ENCODE measurements at places on chromosomes 13 and 19. TPM values are rescaled to one million over a fixed set of nuclear protein-coding genes. Genes with fewer than 3 reads are reported as not detected.

GRCh38 chr19:482186-483041, 13.9 kb upstream of the MADCAM1 start:
- no peak for DNase-seq
- no peaks in the 10 kb centered on the region for H3K36me3 ChIP-seq
- no peaks in the 10 kb centered on the region for H3K4me1 ChIP-seq

DNA sequence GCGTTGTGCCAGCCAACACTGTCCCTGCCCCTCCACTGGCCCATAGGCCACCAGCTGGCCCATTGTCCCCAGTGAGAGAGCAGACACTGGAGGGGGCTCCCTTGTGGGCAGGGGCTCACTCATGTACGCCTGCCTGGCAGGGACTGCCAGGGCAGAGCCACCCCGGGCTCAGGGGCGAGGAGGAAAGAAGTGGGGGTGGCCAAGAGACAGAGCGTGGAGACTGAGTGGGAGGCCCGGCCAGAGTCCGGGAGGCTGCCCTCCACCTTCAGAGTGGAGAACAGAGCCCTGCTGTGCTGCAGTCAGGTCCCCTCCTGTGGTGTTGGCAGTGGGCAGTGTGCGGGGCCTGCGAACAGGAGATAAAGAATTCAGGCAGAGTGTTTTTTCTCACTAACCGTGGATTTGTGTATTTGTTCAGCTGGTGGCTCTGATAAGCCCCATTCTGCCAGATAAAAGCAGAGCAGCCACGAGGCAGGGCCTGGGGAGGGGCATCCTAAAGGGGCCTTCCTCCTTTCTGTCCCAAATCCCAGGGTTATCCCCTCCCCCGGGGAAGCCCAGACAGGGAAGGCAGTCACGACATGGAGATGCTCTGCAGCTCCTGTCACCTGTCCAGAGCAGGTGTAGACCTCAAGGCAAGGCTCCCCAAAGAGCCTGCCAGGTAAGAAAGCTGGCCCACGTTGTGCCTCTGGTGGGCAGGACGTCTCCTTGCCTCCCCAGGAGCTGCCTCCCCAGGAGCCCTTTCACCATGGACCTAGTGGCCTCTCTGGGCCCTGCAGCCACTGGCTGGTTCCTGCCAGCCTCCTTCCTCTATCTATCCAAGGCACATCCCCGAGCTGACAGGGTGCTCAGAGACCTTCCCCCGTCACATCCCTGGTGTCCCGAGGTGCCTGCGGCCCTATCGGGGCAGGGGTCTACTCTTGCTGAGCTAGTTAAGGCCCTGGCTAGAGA, 33.0 kb downstream of the LYL1 start:
- no peaks in the 10 kb centered on the region for H3K27me3 ChIP-seq
- peaks cover 16% of the 10 kb centered on the region for H3K36me3 ChIP-seq
- H3K4me3 ChIP-seq = no peak overlapping the region
- no peak overlapping the region for H3K27ac ChIP-seq

GRCh38 chr13:33205804-33206221, 79.7 kb downstream of the STARD13 start:
- peak overlapping the region; percentile 74 for H3K27ac ChIP-seq
- H3K36me3 ChIP-seq = no peaks in the 10 kb centered on the region
- peak; percentile 69 for DNase-seq
- H3K4me3 ChIP-seq = no peak overlapping the region

DNA sequence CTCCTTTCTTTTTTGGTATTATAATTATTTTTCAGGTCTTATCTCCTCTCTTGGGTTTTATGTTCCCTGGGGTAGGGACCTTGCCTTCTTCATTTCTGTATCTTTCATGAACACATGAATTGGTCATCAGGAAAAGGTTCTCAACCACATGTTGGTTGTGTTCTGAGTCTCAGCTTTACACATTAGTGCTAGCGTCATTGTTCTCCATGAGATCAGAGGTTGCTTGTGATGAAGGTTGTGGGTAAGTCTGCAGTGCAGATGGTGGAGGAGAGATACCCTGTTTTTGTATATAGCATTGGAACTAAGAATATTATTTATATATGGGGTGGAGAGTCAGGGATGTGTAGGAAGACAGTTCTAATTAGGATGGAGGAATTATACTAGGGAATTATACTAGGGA, 24.5 kb upstream of the CEACAM8 start:
- no peaks in the 10 kb centered on the region for H3K4me1 ChIP-seq
- DNase-seq = no peak
- H3K27me3 ChIP-seq = no peaks in the 10 kb centered on the region
- no peaks in the 10 kb centered on the region for H3K36me3 ChIP-seq
- H3K4me3 ChIP-seq = no peak overlapping the region
- no peak overlapping the region for H3K27ac ChIP-seq

DNA sequence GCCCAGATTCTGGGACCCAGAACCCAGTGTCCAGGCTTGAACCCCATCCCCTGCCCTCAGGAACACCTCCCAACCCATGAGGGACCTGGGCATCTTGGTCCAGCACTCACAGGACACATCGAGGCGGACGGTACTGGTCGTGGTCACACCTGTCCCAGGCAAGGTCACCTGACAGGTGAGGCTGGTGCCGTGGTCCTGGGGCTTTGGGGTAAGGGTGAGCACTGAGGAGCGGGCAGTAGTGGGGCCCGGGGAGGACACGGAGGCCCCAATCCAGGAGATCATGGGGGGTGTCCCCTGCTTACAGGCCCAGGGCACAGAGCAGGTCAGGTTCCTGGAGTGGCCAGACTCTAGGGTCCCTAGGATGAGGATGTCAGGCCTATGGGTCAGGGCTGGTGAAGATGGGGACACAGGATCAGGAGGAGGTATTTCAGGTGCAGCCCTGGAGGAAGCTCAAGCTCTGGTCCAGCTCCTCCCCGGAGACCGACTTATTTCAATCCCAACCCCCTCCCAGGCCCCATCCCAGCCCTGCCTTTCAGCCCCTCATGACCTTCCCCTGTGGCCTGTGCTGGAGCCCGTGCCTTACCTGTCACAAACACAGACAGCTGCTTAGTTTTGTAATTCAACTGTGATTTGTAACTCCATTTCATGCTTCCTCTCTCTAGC, 772 bp downstream of the SIGLEC8 start:
- no peak for DNase-seq
- no peaks in the 10 kb centered on the region for H3K36me3 ChIP-seq
- no peak overlapping the region for H3K4me3 ChIP-seq

DNA sequence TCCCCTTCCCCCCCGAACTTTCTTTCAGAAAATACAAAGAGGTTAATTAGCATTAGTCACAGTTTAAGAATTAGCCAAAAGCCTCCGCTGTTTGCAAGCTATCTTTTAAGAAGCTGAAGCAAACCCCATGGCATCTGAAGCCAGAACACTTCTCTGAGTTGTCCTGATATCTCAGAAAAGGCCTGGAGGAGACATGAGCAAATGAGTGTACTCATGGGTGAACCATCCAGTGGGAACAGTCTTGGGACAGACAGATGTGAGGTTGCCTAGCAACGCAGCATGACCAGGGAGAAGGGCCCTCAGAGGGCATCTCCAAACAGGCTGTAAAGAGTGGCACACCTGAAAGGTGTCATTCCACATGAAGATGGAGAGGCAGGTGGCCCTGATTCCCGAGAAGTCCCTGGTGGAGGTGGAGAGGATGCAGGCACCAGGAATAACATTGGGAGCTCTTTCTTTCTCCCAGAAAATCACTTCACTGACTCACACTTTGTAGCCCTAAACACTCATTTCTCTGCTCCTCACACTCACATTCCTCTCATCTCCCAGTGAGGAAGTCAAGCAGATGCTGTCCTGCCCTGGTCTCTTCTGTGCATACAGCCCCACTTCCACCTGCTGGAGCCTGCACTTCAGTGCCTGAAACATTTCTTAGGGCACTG, 87.0 kb upstream of the TSHZ3 start:
- H3K4me1 ChIP-seq = no peaks in the 10 kb centered on the region
- no peak overlapping the region for H3K27ac ChIP-seq
- no peaks in the 10 kb centered on the region for H3K36me3 ChIP-seq
- H3K4me3 ChIP-seq = no peak overlapping the region
- no peak for DNase-seq

DNA sequence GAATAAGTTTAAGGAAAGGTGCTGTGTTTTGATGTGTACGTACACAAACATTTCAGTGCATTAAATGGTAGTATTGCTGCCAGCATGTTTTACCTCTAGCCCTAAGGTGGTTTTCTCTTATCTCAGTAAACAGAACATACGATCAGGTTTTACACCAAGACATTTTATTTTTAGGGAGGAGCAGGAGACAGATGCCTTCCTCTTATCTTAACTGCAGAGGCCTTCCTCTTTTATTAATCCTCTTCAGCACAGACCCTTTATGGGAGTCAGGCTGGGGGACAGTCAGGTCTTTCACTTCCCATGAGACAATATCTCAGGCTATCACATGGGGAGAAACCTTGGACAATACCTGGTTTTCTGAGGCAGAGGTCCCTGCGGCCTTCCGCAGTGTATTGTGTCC, 14.9 kb upstream of the ZNF611 start:
- H3K36me3 ChIP-seq = no peaks in the 10 kb centered on the region
- DNase-seq = no peak
- no peaks in the 10 kb centered on the region for H3K4me1 ChIP-seq
- H3K27ac ChIP-seq = no peak overlapping the region

The UBL3 gene
- total RNA-seq = 58.2 TPM

- no peak overlapping the region for H3K4me3 ChIP-seq
- H3K4me1 ChIP-seq = no peaks in the 10 kb centered on the region
- H3K36me3 ChIP-seq = no peaks in the 10 kb centered on the region
- DNase-seq = no peak
- H3K27ac ChIP-seq = no peak overlapping the region
Observed at GRCh38 chr19:6838062-6838655, 49.2 kb upstream of the ADGRE1 start.

The PLPPR3 gene
- 8.1 TPM for total RNA-seq

The C5AR1 gene
- total RNA-seq = 9.6 TPM

The ZNF253 gene
- 13.5 TPM for total RNA-seq
